Caudate nucleus (tissue), 63 donors: ENCODE measurements at places on chromosomes 4 and X.

DNA sequence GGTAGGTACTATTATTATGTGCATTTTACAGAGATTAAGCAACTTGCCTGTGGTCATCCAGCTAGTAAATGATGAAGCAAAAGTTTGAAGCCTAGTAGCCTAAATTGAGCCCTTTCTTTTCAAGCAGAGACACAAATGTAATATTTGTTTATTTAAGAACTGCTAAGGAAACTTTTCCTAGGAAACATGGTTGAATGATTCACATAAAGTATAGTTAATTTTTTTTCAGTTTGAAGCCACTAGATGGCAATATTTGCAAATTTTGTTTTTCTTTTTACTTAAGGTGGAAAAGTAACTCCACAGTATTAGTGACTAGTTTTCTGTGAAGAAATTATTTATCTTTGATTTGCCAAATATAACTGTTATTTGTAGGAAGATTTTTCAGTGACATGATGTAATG, 52.8 kb upstream of the ANKRD17 start:
- DNase-seq: no peak

DNA sequence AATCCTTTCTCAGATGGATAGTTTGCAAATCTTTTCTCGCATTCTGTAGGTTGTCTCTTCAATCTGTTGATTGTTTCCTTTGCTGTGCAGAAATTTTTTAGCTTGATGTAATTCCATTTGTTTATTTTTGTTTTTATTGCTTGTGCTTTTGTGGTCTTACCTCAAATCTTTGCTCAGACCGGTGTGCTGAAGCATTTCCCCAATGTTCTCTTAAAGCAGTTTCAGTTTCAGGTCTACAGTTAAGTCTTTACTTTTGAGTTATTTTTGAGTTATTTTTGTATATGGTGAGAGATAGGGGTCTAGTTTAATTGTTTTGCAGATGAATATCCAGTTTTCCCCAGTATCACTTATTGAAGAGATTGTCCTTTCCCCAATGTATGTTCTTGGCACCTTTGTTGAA, 18.2 kb upstream of the SLC25A14 start:
- no peak for DNase-seq

GRCh38 chr4:81577392-81577791, 105.7 kb upstream of the RASGEF1B start:
- no peak for DNase-seq

DNA sequence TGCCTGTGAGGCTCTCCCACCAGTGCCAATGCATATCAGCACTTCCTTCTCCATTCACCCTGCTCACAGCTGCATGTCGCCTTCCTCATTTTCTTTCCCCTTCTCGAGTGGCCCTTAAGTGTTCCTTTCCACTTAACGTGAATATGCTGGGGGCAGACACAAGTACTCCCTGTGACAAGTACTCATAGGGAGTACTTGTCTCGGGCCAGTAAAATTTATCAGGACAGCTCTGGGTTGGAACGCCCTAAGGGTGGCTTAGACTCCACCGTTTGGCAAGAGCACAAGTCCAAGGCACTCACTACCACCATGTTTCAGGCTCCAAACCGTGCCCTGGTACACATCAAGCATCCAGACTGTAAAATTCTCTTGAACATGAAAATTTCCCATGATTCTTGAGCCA, 3.9 kb upstream of the LDOC1 start:
- DNase-seq: no peak

- DNase-seq: no peak
Measured at GRCh38 chr4:7697343-7697742, 242.3 kb downstream of the AFAP1 start.

DNA sequence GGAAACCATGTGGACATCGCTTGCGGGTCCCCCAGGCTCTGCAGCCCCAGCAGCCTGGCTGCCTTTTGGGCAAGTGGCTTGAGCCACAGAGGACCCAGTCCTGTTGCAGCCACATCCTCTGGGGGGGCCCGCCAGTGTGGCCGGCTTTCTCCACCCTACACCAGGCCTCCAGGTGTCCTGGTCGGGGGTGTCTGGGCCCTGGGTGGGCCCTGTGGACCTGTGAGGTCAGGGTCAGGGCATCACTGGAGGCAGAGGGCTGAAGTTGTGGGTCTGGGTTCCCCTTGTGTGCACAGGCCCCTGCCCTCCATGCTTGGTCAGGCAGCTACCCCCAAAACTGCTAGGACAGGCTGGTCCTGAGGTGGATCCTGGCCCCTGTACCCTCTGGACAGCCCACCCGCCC, 3.3 kb upstream of the MSANTD1 start:
- no peak for DNase-seq

DNA sequence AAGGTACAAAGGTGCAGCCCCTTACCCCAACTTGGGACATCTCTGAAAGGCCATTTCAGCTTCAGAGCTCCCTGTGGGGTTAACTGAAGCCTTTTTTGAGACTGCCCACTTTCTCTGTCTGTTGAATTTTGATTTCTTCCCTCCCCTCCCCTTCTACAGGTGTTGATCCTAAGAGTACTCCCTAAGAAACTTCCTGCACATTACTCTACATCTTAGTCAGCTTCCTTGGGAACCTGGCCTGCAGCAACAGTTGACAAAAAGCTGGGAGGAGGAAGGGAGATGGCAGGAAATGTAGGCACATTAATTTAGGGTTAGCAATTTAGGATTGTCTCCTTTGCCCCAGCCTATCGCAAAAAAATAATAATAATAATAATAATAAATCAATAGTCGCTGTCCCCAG, 1.2 kb upstream of the IDS start:
- no peak for DNase-seq

DNA sequence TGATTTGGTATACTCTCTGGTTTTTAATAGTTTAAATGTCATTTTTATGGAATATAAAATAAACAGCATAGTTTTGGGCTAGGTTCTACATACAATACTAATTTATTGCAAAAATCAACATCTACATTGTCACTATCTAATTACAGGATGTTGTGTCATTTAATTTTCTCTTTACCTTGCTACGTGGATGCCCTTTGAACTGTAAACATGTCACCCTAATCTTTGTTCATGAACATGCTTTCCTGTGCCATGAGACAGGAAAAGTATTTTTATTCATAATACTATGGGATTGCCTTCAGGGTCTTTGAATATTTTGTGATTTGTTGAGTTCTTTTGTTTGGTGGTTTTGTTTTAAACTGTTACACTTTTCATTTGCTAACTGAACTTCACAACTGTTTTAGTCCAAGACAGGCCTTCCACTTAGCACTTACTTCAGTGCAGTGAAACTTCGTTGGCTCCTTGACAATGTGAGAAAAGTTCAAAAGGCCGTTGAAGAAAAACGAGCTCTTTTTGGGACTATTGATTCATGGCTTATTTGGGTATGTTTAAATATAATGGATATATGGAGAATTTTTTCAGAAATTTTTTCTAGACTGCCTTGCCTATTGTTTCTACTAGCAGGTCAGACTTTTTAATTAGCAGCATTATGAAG, 40.9 kb downstream of the GK start:
- no peak for DNase-seq

- no peak for DNase-seq
Measured at GRCh38 chr4:23120374-23120773, 427.6 kb downstream of the GBA3 start.
